ENCODE measurements at places on chromosomes 3 and 15. TPM values are rescaled to one million over a fixed set of nuclear protein-coding genes. Genes with fewer than 3 reads are reported as not detected.

- DNase-seq: peak; percentile 81
- no peaks in the 10 kb centered on the region for H3K27me3 ChIP-seq
- H3K4me3 ChIP-seq: no peak overlapping the region
- H3K36me3 ChIP-seq: no peaks in the 10 kb centered on the region
- H3K4me1 ChIP-seq: peaks cover 19% of the 10 kb centered on the region
These were observed 24.5 kb upstream of the ARNT2 start for GRCh38 chr15:80379693-80380092.

DNA sequence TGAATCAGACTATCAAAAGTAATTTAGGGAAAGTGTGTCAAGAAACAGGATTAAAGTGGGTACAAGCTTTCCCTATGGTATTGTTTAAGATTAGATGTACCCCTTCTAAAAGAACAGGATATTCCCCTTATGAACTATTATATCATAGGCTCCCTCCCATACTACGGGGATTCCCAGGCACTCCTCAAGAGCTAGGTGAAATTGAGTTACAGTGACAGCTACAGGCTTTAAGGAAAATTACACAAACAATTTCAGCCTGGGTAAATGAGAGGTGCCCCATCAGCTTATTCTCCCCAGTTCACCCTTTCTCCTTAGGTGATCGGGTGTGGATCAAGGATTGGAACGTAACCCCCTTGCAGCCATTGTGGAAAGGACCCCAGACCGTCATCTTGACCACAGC, 240.8 kb upstream of the CNTN6 start:
- H3K4me1 ChIP-seq: no peaks in the 10 kb centered on the region
- H3K27ac ChIP-seq: no peak overlapping the region

- H3K27me3 ChIP-seq: peaks cover 3% of the 10 kb centered on the region
- H3K4me3 ChIP-seq: no peak overlapping the region
- H3K27ac ChIP-seq: no peak overlapping the region
- no peak for DNase-seq
- H3K4me1 ChIP-seq: peaks cover 23% of the 10 kb centered on the region
- no peaks in the 10 kb centered on the region for H3K36me3 ChIP-seq
These were observed 5.6 kb downstream of the GALNT15 start for GRCh38 chr3:16179771-16180736.

Gene SCN11A
- total RNA-seq: 1.0 TPM

Gene TRAIP
- 2.4 TPM for total RNA-seq

Gene FEZF2
- 0.61 TPM for total RNA-seq

GRCh38 chr15:76711351-76711827, 193.8 kb downstream of the SCAPER start:
- no peaks in the 10 kb centered on the region for H3K36me3 ChIP-seq
- no peaks in the 10 kb centered on the region for H3K4me1 ChIP-seq
- H3K27me3 ChIP-seq: no peaks in the 10 kb centered on the region
- DNase-seq: no peak
- H3K4me3 ChIP-seq: no peak overlapping the region

Gene ZNF80
- total RNA-seq: 0.06 TPM

- H3K36me3 ChIP-seq: no peaks in the 10 kb centered on the region
- H3K27me3 ChIP-seq: no peaks in the 10 kb centered on the region
- DNase-seq: no peak
- no peak overlapping the region for H3K27ac ChIP-seq
These were observed 58.2 kb downstream of the FMN1 start for GRCh38 chr15:33136353-33136752.

DNA sequence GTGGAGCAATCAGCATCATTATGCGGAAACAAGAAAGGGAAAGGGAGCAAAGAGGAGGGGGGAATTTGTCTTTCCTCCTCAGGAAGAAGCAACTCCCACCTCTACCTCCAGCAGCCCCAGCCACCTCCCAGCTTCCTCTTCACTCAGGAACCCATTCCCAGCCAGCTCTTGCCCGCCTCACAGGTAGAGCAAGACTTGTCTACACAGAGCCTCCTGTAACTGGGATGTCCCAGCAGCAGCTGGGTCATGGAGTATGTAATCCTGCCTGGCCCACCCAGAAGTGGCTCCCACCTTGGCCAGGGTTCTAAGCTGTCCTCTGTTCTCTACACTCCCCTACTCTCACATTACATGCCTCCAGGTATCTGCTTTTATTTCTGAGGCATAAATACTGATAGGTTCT, 14.0 kb downstream of the IGDCC3 start:
- DNase-seq: no peak
- no peak overlapping the region for H3K4me3 ChIP-seq
- H3K27ac ChIP-seq: no peak overlapping the region
- H3K4me1 ChIP-seq: peaks cover 48% of the 10 kb centered on the region
- peaks cover 34% of the 10 kb centered on the region for H3K36me3 ChIP-seq

Gene AADAC
- 0.11 TPM for total RNA-seq

DNA sequence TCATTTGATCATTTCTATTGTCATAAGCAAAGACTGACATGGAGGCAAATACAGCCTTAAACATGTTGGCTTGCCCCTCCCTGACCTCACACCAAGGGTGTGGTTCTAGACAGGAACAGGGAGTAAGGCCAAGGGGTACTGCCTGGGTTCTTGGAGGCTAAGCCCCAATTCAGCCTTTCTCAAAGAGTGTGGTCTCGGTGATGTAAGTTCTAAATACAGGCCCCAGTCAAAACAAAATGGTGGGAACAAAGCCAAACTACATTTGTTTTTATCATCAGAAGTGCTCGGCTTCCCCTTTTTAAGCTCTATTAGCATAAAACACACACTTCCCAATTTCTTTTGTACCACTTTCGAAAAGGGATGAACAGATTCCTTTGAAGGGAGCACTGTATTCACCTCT, 129.5 kb downstream of the ATP8B4 start:
- H3K27ac ChIP-seq: no peak overlapping the region
- no peaks in the 10 kb centered on the region for H3K4me1 ChIP-seq
- H3K27me3 ChIP-seq: no peaks in the 10 kb centered on the region
- no peak overlapping the region for H3K4me3 ChIP-seq
- no peak for DNase-seq
- H3K36me3 ChIP-seq: no peaks in the 10 kb centered on the region

- no peaks in the 10 kb centered on the region for H3K27me3 ChIP-seq
- no peak for DNase-seq
- H3K36me3 ChIP-seq: peaks cover 39% of the 10 kb centered on the region
- peak overlapping the region; percentile 77 for H3K4me3 ChIP-seq
- peak overlapping the region; percentile 90 for H3K27ac ChIP-seq
These were observed 1.9 kb downstream of the GNAI2 start for GRCh38 chr3:50237754-50238548.

DNA sequence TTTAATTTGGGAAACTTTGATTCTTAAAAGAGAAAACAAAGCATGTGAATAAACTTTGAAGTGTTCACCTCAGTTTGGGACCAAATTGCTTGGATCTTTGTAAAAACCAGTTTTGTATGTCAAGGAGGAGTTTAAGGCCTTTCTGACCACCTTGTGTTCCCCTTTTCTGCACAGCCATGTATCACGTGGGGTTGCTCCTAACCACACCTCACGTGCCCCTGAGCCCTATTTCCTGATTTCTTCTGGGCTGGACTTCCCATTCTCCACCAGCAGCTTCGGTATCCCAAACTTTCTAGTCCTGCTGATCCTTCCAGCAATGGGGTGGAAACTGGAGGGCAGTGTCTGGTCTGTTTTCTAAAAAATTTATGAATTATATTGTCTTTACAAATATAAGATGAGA, 76.4 kb upstream of the STT3B start:
- no peaks in the 10 kb centered on the region for H3K36me3 ChIP-seq
- H3K4me3 ChIP-seq: no peak overlapping the region
- H3K27me3 ChIP-seq: no peaks in the 10 kb centered on the region
- DNase-seq: no peak
- H3K27ac ChIP-seq: no peak overlapping the region

DNA sequence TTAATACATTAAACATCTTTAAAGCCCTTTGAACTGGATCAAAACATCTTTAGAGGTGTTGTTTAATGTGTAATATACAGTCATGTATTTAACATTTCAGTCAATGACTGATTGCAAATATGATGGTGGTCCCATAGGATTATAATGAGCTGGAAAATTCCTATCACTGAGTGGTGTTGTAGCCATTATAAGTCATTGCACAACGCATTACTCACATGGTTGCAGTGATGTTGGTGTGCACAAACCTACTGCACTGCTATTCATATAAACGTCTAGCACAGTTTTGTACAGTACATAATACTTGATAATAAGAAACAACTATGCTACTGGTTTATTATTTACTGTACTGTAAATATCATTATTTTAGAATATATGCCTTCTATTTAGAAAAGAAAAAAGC, 75.6 kb downstream of the DTWD1 start:
- H3K36me3 ChIP-seq: no peaks in the 10 kb centered on the region
- no peak for DNase-seq
- H3K27ac ChIP-seq: no peak overlapping the region
- H3K27me3 ChIP-seq: no peaks in the 10 kb centered on the region
- H3K4me1 ChIP-seq: no peaks in the 10 kb centered on the region
- H3K4me3 ChIP-seq: no peak overlapping the region

Gene LDHAL6B
- total RNA-seq: not detected

DNA sequence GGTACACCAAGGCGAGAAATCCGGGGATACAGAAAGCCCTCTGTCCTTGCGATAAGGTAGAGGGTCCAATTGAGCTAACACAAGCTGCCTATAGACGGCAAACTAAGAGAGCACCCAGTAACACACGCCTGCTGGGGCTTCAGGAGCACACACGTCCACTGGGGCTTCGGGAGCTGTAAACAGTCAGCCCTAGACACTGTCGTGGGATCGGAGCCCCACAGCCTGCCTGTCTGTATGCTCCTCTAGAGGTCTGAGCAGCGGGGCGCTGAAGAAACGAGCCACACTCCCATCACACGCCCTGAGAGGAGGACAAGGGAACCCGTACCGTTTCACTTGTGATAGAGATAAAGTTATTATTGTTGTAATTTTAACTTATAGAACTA, 486 bp downstream of the SAMMSON start:
- no peak overlapping the region for H3K4me3 ChIP-seq
- no peaks in the 10 kb centered on the region for H3K36me3 ChIP-seq
- no peaks in the 10 kb centered on the region for H3K27me3 ChIP-seq
- DNase-seq: no peak

DNA sequence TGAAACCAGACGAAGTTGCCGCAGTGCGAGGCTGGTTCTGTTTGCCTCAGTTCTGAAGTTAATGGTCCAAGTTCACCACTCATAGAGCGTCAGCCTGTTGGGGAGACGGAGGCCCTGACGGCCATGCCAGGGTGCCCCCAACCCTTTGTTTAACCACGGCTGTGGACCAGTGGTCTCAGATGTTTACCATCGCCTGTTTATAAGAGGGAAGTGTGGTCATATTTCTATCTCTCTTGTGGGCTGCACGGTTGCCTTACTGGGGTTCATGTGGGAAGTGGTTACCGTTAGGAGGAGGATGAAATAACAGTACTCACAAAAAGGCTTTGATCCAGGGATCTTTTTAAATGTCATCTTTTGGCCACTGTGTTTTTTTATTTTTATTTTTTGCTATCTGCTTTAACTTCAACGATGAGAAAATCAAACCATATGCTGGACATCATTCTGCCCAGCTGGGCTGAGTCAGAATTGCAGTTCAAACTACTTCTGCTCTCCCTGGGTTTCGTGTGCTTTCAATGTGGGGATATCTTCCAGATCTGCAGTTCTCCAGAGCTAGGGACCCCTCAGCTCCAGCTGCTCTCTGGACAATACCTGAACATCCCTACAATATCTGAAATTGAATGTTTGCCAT, 17.8 kb downstream of the SMAD3 start:
- DNase-seq: no peak
- H3K4me3 ChIP-seq: no peak overlapping the region

DNA sequence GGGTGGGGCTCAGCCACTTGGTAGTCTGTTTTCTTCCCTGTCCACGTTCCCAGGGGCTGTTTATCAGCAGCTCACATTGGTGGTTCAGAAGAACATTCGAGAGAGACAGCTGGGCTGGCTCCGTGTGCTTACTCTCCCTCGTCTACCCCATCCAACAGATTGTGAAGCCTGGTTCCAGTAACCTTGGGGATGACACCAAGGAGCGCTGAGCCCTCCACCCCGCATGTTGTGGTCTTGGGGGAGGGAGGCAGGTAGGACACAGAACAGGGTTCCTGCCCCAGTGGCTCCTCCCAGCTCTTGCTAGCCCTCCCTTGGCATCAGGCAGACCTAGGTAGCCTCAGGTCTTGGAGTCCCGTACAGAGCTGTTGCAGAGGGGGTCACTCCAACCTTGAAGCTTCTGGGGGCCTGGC, 33.1 kb downstream of the KLF13 start:
- peaks cover 53% of the 10 kb centered on the region for H3K4me1 ChIP-seq
- peaks cover 14% of the 10 kb centered on the region for H3K36me3 ChIP-seq
- H3K27ac ChIP-seq: no peak overlapping the region
- H3K4me3 ChIP-seq: no peak overlapping the region
- no peaks in the 10 kb centered on the region for H3K27me3 ChIP-seq

DNA sequence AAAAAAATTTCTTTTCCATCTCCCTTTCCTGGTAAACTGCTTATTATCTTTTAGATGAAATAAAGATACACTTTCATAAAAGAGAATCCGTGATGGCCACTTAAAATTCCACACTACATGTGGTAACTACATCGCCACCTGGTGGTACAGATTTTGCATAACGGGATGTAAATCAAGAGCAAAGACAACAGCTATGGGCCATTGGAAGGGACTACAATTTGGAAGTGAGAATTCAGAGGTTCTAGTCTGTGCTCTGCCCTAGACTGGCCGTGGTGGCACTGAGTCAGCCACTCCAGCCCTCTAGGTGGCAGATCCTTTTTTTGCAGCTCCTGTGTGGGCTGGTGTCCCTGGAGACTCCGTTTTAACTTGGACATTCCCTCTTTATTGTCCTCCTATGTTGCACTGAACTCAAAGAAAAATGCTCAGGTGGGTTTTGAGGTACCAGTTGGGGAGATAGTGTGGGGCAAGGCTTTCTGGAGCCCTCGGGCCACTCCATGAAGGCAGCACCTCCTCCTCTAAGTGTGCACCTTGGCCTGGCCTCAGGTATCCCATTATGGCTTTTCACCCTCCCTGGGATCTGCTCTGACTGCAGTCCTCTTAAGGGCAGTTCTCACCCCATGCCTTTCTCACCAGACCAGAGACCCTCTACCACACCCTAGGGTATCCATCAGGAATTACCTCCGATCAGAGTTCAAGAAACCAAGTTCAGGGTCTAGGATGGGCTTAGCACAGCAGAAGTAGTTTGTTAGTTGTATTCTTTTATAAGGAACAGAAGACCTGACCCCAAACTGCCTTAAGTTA, 54.9 kb downstream of the SPSB4 start:
- no peak overlapping the region for H3K27ac ChIP-seq
- no peaks in the 10 kb centered on the region for H3K36me3 ChIP-seq
- DNase-seq: peak; percentile 96
- H3K4me3 ChIP-seq: no peak overlapping the region
- H3K27me3 ChIP-seq: no peaks in the 10 kb centered on the region
- peaks cover 59% of the 10 kb centered on the region for H3K4me1 ChIP-seq

Gene CPNE9
- 3.3 TPM for total RNA-seq

Gene AGBL1
- 1.1 TPM for total RNA-seq

Measured in spinal cord (tissue), 10 donors.